ENCODE measurements at places on chromosomes 16 and 17. TPM values are rescaled to one million over a fixed set of nuclear protein-coding genes. Genes with fewer than 3 reads are reported as not detected.

Gene EVPL
- not detected for total RNA-seq

Gene TRIM65
- total RNA-seq, result 14.7 TPM

Gene CCDC182
- not detected for total RNA-seq

Gene CX3CL1
- total RNA-seq, result not detected

Gene BAIAP3
- under 0.01 TPM for total RNA-seq

Gene CCDC102A
- 8.1 TPM for total RNA-seq

Gene BPTF
- 53.6 TPM for total RNA-seq

Gene ITGAD
- not detected for total RNA-seq

Gene VPS4A
- 43.0 TPM for total RNA-seq

Gene COL1A1
- total RNA-seq, result 577 TPM

Gene HSD17B2
- total RNA-seq, result not detected

Gene NAGLU
- total RNA-seq, result 29.1 TPM

Gene VASN
- 170 TPM for total RNA-seq

Gene SRL
- total RNA-seq, result not detected

Gene ITGAL
- not detected for total RNA-seq

Gene SCGB1C2
- not detected for total RNA-seq

Gene NACA2
- total RNA-seq, result not detected

Gene TOX3
- not detected for total RNA-seq

Gene TNS4
- not detected for total RNA-seq

Gene TERB1
- total RNA-seq, result not detected

Gene YPEL3
- total RNA-seq, result 9.2 TPM

Gene PRCD
- 4.1 TPM for total RNA-seq

Gene ZDHHC1
- 9.8 TPM for total RNA-seq

Gene RPH3AL
- 4.7 TPM for total RNA-seq

Gene SPAG5
- total RNA-seq, result 47.3 TPM

Gene C16orf95
- 7.0 TPM for total RNA-seq

Gene RAP1GAP2
- 3.3 TPM for total RNA-seq

Gene DHX58
- total RNA-seq, result 7.0 TPM

Gene WIPF2
- 5.5 TPM for total RNA-seq

Gene PLEKHH3
- 12.9 TPM for total RNA-seq

Gene CRISPLD2
- 6.5 TPM for total RNA-seq

Gene ARHGAP44
- 2.0 TPM for total RNA-seq

Gene TERF2IP
- total RNA-seq, result 23.1 TPM

Gene LPO
- total RNA-seq, result not detected

Gene MAP3K14
- 1.8 TPM for total RNA-seq

Gene MFAP4
- total RNA-seq, result 3.7 TPM

Gene SLC13A2
- total RNA-seq, result not detected

Gene RDM1
- 0.37 TPM for total RNA-seq

Gene OVCA2
- 55.5 TPM for total RNA-seq

Data from subcutaneous preadipocyte (primary cell).